ENCODE measurements at places on chromosomes 4 and X.

GRCh38 chr4:188374871-188375270, 235.6 kb downstream of the TRIML1 start:
- DNase-seq, result no peak

DNA sequence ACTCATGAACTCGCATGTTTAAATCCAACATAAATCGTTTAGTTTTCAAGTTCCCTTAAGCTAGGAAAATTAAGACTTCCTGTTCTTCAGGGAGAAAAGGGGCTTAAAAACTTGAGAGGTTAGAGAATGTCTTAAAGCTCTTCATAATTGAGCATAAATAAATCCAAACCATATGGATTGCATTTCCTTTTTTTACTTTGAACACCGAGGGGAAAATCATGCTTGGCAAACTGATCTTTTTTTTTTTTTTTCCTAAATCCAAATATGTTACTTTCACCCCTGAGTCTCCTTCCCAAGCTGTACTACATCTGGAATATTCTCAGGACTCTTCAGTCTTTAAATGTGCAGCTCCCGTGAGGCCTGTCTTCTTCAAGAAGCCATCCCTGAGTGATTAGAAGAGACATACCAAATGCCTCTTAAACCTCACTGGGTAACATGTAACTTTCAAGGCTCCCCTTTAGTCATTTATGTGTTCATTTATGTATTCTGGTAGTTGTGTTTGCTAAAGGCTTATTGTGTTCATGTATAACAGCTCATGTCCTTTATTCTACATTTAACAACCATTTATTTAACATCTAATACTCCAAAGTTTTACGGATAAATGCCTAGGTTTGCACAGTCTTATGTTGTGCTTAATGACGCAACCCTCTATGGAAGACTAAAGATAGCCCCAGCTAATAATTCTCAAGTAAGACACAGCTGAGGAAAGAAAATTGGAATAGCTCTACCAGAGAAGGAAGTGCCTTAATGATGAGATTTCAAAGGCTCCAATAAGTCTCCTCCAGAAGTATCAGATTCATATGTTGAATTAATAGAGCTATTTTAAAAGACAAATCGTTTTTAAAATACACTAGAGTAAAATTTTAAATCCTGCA, 107.0 kb downstream of the AGTR2 start:
- DNase-seq, result peak; percentile 27

GRCh38 chr4:52750819-52751486, at the start of gene ERVMER34-1:
TSS of gene ERVMER34-1 (minus strand) at chr4:52751425. CDS start at chr4:52745520, 5,905 bp downstream.
- DNase-seq, result peak; percentile 53

DNA sequence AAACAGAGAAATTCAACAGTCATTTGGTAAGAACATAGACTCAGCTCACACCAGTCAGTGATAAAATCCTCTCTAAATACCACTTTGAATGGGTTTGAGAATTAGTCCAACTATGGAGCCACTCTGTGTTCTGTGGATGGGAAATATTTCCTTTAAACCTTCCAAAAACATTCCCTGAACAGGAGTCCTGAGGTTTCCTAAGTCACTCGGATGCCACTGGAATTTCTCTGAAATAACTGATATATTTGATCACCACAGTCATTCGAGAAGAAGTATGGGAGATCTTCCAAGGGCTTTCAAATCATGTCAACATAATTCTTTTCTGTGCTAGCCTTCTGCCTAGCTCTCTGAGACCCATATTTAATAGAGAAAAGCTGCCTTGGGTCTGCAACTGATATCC, 958.6 kb downstream of the STIM2 start:
- DNase-seq, result no peak

- DNase-seq, result no peak
These were observed 35.4 kb downstream of the NAT8L start for GRCh38 chr4:2094545-2094944.
